ENCODE measurements at places on chromosomes 5 and 9. TPM values are rescaled to one million over a fixed set of nuclear protein-coding genes. Genes with fewer than 3 reads are reported as not detected.

The TAF1L gene
- total RNA-seq, result not detected

The NEUROG1 gene
- total RNA-seq, result not detected

The RFESD gene
- 4.9 TPM for total RNA-seq

The ROR2 gene
- 51.4 TPM for total RNA-seq

DNA sequence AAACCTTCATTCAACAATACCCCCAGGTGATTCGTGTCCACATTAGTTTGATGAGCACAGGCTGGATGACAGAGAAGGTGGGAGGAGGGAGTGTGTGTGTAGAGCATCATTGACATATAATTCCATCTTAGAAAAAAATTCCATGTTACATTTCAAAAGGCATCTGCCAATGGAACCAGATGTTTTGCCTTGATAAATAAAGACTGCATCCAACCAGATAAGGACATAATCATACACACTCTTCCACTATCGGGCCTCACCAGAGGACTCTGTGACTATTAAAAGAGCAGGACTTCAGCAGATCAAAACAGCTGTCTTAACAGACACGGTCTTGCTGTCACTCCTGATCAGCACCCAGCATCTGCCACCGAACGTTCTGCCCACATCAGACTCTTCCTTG lies 96.4 kb upstream of the SPIN1 start:
- H3K27ac ChIP-seq, result no peak overlapping the region
- no peak for DNase-seq
- H3K4me1 ChIP-seq, result no peaks in the 10 kb centered on the region
- no peak overlapping the region for H3K4me3 ChIP-seq

DNA sequence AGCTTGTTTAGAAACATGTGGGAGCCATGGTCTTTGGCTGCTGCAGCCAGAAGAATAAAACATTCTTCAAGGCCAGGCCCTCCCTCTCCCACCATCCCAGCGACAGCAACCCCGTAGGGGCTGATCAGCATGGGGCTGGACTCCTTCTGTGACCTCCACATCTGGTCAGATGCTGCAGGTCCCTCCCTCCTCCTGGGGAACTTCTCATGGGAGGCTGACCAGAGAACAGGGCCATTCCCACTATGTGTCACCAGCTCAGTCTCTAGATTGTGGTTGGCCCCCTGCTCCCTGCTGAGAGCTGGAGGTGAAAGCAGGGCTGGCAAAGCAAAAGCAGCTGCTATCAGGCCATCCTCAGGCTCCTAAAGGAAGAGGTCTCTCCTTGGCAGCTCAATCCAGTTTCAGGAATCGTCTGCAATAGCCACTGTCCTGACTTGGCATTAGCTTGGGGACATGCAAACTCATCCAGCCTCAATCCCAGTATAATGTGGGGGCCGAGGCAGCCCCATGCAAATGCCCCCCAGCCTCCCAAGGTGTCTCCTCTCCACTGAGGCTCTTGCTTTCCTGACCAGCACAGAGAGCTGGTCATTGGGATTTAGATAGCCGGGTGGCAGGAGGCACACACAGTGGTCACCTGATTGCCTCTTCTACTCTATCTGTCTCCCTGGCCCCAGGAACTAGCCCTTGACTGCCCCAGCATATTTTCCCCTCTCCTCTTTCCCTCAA lies 81.5 kb downstream of the NRG2 start:
- no peaks in the 10 kb centered on the region for H3K36me3 ChIP-seq
- no peaks in the 10 kb centered on the region for H3K4me1 ChIP-seq
- DNase-seq, result no peak
- no peak overlapping the region for H3K27ac ChIP-seq
- no peak overlapping the region for H3K4me3 ChIP-seq
- H3K27me3 ChIP-seq, result no peaks in the 10 kb centered on the region

DNA sequence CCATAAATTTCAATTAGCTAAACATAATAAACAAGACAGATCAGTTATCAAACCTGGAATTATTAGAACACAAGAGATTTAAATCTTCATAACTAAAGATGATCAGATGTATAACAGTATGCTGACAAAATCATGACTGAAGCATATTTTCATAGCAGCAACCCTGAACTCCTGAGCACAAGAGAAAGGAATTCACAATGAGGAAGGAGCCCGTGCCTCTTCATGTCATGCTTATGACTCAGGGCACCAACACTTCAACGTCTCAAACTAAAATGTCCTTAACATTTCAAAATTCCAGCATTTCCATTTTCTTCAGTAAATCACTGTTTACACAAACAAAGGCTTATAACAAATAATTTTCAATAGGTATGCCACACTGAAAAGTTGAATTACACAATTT lies 6.7 kb downstream of the AP3B1 start:
- no peak overlapping the region for H3K27ac ChIP-seq
- peaks cover 3% of the 10 kb centered on the region for H3K4me1 ChIP-seq
- no peak for DNase-seq
- no peaks in the 10 kb centered on the region for H3K27me3 ChIP-seq
- H3K36me3 ChIP-seq, result no peaks in the 10 kb centered on the region
- H3K4me3 ChIP-seq, result no peak overlapping the region

GRCh38 chr5:93622240-93622885 lies 39.3 kb downstream of the NR2F1 start:
- H3K27me3 ChIP-seq, result no peaks in the 10 kb centered on the region
- H3K4me1 ChIP-seq, result peaks cover 9% of the 10 kb centered on the region
- H3K27ac ChIP-seq, result peak overlapping the region; percentile 88
- DNase-seq, result no peak

GRCh38 chr5:160463740-160464465 lies 42.2 kb downstream of the PTTG1 start:
- no peak overlapping the region for H3K27ac ChIP-seq
- no peaks in the 10 kb centered on the region for H3K27me3 ChIP-seq
- H3K4me1 ChIP-seq, result peaks cover 15% of the 10 kb centered on the region
- no peaks in the 10 kb centered on the region for H3K36me3 ChIP-seq
- no peak overlapping the region for H3K4me3 ChIP-seq

GRCh38 chr9:110027671-110028081 lies 180.3 kb downstream of the C9orf152 start:
- no peaks in the 10 kb centered on the region for H3K27me3 ChIP-seq
- peak overlapping the region; percentile 40 for H3K27ac ChIP-seq
- DNase-seq, result no peak

- H3K4me3 ChIP-seq, result no peak overlapping the region
- DNase-seq, result peak; percentile 89
- H3K27ac ChIP-seq, result no peak overlapping the region
- H3K36me3 ChIP-seq, result no peaks in the 10 kb centered on the region
Measured at GRCh38 chr9:19174127-19174912, 47.0 kb upstream of the PLIN2 start.

DNA sequence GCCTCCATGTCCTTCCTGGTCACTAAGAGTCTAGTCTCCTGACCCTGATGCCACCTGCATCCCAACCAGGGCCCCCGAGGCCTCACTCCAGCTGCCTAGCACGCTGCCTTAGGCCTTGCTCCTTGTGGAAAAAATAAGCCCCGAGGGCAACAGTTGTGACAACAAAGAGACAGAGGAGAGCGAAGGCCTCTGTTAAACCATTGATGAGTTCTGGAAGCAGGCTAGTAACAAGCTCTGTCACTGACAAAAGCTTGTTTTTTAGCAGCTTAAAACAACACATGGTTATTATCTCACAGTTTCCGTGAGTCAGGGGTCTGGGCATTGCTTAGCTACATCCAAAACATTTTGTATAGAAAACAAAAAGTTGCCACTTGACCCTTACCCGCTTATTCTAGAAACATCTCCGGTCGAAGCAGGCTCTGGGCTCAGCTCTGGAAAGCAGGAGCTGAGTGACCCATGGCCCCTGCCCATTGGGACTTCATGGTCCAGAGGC lies 48.2 kb upstream of the TBC1D2 start:
- H3K27ac ChIP-seq, result no peak overlapping the region
- H3K4me3 ChIP-seq, result no peak overlapping the region
- DNase-seq, result no peak
- H3K36me3 ChIP-seq, result no peaks in the 10 kb centered on the region

- H3K27me3 ChIP-seq, result no peaks in the 10 kb centered on the region
- H3K27ac ChIP-seq, result peak overlapping the region; percentile 96
- peak; percentile 90 for DNase-seq
- H3K36me3 ChIP-seq, result no peaks in the 10 kb centered on the region
- peaks cover 34% of the 10 kb centered on the region for H3K4me1 ChIP-seq
Measured at GRCh38 chr5:180830253-180831138, 27.9 kb upstream of the MGAT1 start.

- no peaks in the 10 kb centered on the region for H3K27me3 ChIP-seq
- H3K4me1 ChIP-seq, result no peaks in the 10 kb centered on the region
- no peaks in the 10 kb centered on the region for H3K36me3 ChIP-seq
- no peak overlapping the region for H3K4me3 ChIP-seq
Measured at GRCh38 chr5:118247458-118247857, 740.9 kb downstream of the DTWD2 start.

DNA sequence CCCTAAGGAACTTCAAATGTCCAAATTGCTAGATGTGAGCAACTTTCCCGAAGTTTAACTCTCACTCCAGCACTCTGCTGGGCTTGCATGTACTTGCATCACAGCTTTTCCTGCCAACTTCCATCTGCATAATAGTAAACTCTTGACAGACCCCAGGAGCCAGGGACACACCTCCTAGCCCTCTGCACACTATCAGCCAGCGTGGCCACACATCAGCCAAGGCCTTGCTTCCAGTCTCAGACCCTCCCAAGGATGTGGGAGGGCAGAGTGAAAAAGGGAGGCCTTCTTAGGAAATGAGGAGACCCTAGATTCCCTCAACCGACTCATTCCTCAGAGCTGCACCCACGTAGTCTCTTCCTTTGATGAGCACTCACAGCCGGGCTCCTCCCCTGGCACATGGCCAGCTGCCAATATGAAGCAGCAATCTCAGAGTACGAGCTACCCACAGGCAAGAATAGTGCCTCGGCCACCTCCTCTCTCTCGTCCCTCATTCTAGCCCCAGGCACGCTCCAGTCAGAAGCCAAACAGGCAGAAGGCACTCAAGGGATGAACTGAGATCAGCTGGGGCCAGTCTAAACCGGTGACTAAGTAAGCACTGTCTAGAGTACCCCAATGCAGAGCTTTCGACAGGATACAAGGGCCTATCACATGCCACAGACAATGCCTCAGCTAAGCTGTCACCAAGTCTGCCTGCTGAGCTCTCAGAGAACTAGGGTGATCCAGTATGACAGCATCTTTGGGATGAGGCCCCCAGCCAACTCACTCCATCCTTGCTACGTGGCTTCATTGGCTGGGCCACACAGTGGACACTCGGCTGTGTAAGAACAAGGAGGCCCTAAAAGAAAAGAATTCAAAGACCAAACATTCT lies 2.3 kb downstream of the P4HA2 start:
- no peaks in the 10 kb centered on the region for H3K27me3 ChIP-seq
- peak overlapping the region; percentile 15 for H3K4me3 ChIP-seq

GRCh38 chr9:68869022-68869421 lies 144.9 kb downstream of the PRKACG start:
- no peak overlapping the region for H3K27ac ChIP-seq
- H3K4me3 ChIP-seq, result no peak overlapping the region
- no peaks in the 10 kb centered on the region for H3K36me3 ChIP-seq
- DNase-seq, result no peak
- H3K4me1 ChIP-seq, result peaks cover 48% of the 10 kb centered on the region
- H3K27me3 ChIP-seq, result no peaks in the 10 kb centered on the region

Measured in sigmoid colon (tissue), 7 donors.